LHCN-M2 (cell line): ENCODE measurements at places on chromosomes 5 and 9.

GRCh38 chr9:134364391-134365114 lies 38.3 kb downstream of the RXRA start:
- no peak for DNase-seq

- no peak for DNase-seq
Observed at GRCh38 chr5:81717226-81717625, 33.7 kb downstream of the SSBP2 start.

GRCh38 chr9:36399980-36400331 lies at the start of gene RNF38:
Gene RNF38 (minus strand): TSS chr9:36400269. CDS start chr9:36400108, 161 bp downstream.
- no peak for DNase-seq

GRCh38 chr5:759111-759751 lies 25.3 kb downstream of the ZDHHC11B start:
- DNase-seq, result peak; percentile 2
